ENCODE measurements at places on chromosomes 4 and X.

DNA sequence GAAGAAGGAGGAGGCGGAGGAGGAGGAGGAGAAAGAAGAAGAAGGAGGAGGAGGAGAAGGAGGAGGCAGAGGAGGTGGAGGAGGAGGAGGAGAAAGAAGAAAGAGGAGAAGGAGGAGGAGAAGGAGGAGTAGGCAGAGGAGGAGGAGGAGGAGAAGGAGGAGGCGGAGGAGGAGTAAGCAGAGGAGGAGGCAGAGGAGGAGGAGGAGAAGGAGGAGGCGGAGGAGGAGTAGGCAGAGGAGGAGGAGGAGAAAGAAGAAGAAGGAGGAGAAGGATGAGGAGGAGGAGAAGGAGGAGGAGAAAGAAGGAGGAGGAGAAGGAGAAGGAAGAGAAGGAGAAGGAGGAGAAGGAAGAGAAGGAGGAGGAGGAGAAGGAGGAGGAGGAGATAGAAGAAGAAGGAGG is 19.9 kb downstream of the MRFAP1 start:
- DNase-seq: no peak

DNA sequence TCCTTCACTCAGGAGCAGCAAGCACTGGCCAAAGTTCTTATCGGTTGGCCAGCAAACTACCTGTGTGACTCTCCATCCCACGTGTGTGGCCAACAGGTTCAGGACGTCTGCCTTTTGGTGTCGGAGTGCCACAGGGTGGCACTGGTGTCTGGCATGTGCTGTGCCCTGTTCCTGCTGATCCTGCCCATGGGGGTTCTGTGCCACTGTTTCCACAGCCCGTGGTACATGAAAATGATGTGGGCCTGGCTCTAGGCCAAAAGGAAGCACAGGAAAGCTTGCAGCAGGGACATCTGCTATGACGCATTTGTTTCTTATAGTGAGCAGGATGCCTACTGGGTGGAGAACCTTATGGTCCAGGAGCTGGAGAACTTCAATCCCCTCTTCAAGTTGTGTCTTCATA is 4.6 kb upstream of the TLR2 start:
- DNase-seq: no peak

DNA sequence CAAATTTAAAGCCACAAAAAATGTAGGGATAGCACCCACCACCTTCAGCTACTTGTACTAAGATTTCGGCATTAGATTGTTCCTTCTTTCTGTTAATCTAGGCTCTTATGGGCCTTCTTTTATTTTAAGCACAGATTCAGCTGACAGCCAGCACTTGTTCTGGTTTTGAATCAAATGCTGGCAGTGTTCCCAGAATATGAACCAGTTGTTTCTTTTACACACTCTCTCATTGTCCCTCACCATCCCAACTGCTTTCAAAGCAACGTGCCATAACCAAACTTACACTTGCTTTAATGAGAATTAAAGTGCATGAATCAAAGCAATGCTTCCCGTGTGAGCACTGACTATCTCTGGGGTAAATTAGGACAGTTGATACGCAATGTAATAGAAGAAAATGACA is 744.5 kb upstream of the FAM241A start:
- no peak for DNase-seq

GRCh38 chrX:137430984-137431475 is 134.9 kb upstream of the ZIC3 start:
- DNase-seq: no peak

DNA sequence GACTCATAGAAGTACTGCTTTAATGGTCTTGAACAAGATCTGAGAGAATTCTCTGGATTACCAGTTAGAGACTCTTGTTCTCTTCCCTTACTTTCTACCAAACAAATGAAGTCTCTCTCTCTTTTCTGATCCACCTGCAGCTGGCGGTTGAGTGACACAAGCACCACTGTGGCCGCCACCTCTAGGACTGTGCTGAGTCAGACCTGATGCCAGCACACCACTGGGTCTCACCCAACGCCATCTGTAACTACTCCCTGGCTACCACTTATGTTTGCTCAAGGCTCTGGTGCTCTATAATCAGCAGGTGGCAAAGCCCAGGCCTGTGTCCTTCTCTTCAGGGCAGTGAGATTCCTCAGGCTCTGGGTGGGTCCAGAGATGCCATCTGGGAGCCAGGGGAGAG is 1173.5 kb downstream of the RPA4 start:
- DNase-seq: no peak

DNA sequence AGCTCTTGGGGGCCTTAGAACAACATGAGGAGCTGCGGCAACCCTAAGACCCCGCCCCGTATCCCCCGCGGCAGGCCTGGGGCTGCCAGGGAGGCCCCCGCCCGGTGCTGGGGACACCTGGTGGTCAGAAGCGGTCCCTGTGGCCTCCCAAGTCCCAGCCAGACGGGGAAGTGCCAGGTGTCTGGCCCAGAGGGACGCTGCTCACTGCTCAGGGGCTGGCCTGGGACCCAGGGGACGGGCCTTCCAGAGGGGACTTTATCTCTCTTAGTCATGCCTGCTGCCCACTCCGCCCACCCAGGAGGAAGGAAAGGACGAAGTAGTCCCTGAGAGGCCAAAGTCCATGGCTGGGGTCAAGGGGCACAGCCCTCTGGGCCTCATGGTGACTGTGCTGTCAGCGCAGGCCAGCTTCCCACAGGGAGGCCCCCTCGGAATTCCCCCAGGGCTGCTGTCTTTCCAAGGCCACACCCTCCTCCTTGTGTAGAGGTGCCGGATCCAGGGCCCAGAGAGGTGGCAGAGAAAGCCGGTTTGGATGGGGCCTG is 31.0 kb upstream of the HTRA3 start:
- no peak for DNase-seq

DNA sequence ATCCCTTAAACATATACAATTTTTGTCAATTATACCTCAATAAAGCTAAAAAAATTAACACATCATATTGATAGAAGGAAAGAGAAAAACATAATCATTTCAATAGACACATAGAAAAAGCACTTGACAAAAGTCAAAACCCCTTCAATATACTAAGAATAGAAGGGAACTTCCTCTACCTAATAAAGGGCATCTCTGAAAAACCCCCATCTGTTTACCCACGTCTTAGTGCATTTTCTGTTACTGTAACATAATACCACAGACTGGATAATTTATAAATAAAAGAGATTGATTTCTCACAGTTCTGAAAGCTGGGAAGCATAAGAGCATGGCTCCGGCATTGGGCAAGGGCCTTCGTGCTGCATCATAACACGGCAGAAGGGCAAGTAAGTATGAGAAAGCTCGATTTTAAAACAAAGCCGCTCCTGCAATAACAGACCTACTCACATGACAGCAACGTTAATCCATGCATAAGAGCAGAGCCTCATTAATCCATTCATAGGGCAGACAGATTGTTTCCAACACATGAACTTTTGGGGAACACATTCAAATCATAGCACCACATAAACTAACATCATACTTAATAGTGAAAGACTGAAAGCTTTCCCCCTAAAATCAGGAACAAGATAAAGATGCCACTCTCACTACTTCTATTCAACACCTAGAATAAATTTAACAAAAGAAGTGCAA is 15.7 kb downstream of the STEEP1 start:
- no peak for DNase-seq

DNA sequence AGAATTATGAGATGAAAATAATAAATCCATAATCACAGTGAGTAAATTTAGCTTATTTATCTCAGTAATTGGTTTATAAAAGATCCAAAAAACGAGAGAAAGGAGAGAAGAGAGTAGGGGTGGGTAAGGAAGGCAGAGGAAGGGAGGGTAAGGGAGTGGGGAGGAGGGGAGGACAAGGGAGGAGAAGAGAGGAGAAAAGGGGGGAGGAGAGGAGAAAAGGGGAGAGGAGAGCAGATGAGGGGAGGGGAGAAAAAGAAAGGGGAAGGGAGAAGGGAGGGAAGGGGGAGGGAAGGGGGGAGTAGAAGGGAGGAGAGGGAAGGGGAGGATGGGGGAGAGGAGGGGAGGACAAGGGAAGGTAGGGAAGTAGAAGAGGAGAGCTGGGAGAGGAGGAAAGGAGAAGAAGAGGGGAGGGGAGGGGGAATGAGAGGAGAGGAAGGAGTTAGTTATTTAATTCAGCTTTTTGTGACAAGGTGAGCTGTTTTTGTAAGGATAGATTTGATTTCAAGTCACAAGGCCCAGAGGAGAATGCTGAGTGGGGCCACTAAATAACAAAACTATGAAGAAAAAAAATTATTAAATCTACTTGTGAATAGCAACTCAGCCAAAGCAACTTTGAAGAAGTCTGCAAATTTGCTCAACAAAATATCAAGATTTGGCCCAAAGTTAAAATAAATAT is 454.3 kb downstream of the ARAP2 start:
- DNase-seq: no peak

GRCh38 chr4:176660561-176660960 is 132.2 kb downstream of the VEGFC start:
- DNase-seq: no peak

DNA sequence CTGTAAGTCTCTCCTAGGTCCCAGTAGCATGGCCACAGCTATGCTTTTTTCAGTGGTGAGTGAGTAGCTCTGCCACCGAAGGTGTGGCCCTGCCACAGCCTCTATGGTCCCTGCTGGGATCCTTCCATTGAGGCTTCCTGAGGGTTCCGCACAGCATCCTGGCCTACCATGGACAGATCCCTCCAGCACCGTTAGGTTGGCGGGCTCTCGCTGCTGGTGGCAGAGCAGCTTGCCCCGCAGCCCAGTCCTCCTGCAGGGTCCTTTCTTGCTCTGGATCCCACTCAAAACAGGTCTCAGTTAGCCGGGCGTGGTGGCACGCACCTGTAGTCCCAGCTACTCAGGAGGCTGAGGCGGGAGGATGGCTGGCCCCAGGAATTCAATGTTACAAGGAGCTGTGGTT is 2.4 kb upstream of the PDZD4 start:
- no peak for DNase-seq

- no peak for DNase-seq
Measured at GRCh38 chr4:182246401-182247205, 3.4 kb downstream of the TENM3 start.

Data from stimulated activated CD8-positive, alpha-beta memory T cell treated with anti-CD3 and anti-CD28 coated beads, Interleukin-4, amount 100 ng/mL, for 48 hours (primary cell).